ENCODE measurements at places on chromosomes 12 and 14. TPM values are rescaled to one million over a fixed set of nuclear protein-coding genes. Genes with fewer than 3 reads are reported as not detected.

The JDP2 gene
- 80.2 TPM for total RNA-seq

The TDP1 gene
- 5.0 TPM for total RNA-seq

The TPI1 gene
- total RNA-seq: 500 TPM

The ACOT4 gene
- total RNA-seq: 0.40 TPM

The AQP6 gene
- not detected for total RNA-seq

The PMCH gene
- not detected for total RNA-seq

The P3H3 gene
- total RNA-seq: 0.66 TPM

The NRIP2 gene
- total RNA-seq: 2.0 TPM

The SMIM41 gene
- total RNA-seq: not detected

The RBP5 gene
- not detected for total RNA-seq

The TAS2R42 gene
- total RNA-seq: not detected

The TMPRSS12 gene
- total RNA-seq: not detected

The PEX5 gene
- 71.0 TPM for total RNA-seq

The TPPP2 gene
- total RNA-seq: 2.3 TPM

The SMCO2 gene
- total RNA-seq: not detected

The FSCB gene
- not detected for total RNA-seq

The IKBIP gene
- total RNA-seq: 0.78 TPM

The TCL1B gene
- total RNA-seq: not detected

The PRB2 gene
- total RNA-seq: not detected

The BEGAIN gene
- 0.25 TPM for total RNA-seq

The CDCA4 gene
- total RNA-seq: 2.2 TPM

The HSPB8 gene
- 552 TPM for total RNA-seq

The CAPZA3 gene
- not detected for total RNA-seq

The PTPRR gene
- 0.18 TPM for total RNA-seq

The LRRC10 gene
- total RNA-seq: not detected

The ADAM21 gene
- not detected for total RNA-seq

The TEX22 gene
- total RNA-seq: not detected

The HSPA2 gene
- 111 TPM for total RNA-seq

The KRT2 gene
- total RNA-seq: not detected

The HOXC11 gene
- 1.1 TPM for total RNA-seq

The MYF6 gene
- total RNA-seq: 335 TPM

The NUP37 gene
- total RNA-seq: 21.3 TPM

The EML1 gene
- total RNA-seq: 15.5 TPM

The MAP1LC3B2 gene
- 2.5 TPM for total RNA-seq

The TRPV4 gene
- not detected for total RNA-seq

The NEUROD4 gene
- total RNA-seq: not detected

The LMNTD1 gene
- total RNA-seq: not detected

The TEX52 gene
- 0.68 TPM for total RNA-seq

The KLHDC1 gene
- 4.9 TPM for total RNA-seq

The INHBE gene
- 1.5 TPM for total RNA-seq

The B4GALNT1 gene
- total RNA-seq: 18.7 TPM

The FGF6 gene
- 2.2 TPM for total RNA-seq

The TMEM132C gene
- total RNA-seq: 0.65 TPM

The NID2 gene
- total RNA-seq: 5.6 TPM

The GARIN6 gene
- not detected for total RNA-seq

The GALNT8 gene
- not detected for total RNA-seq

The PLEKHG7 gene
- not detected for total RNA-seq

The MDP1 gene
- total RNA-seq: 12.1 TPM

The RNU7-1 gene
- not detected for total RNA-seq

The PSEN1 gene
- total RNA-seq: 21.4 TPM

The TC2N gene
- 7.6 TPM for total RNA-seq

The PROX2 gene
- total RNA-seq: not detected

The WDHD1 gene
- total RNA-seq: 1.1 TPM

The C12orf56 gene
- total RNA-seq: not detected

The TSPAN19 gene
- total RNA-seq: not detected

The LGR5 gene
- 39.7 TPM for total RNA-seq

The C14orf132 gene
- 2.9 TPM for total RNA-seq
